IMR-90 (cell line): ENCODE measurements at places on chromosomes 4 and X. TPM values are rescaled to one million over a fixed set of nuclear protein-coding genes. Genes with fewer than 3 reads are reported as not detected.

- peak; percentile 71 for DNase-seq
Measured at GRCh38 chr4:150209140-150209829, 131.0 kb downstream of the DCLK2 start.

- DNase-seq = peak; percentile 94
Measured at GRCh38 chrX:3184176-3184930, 143.1 kb downstream of the ARSF start.

GRCh38 chr4:159495515-159496236, 392.8 kb downstream of the RAPGEF2 start:
- no peak for DNase-seq

DNA sequence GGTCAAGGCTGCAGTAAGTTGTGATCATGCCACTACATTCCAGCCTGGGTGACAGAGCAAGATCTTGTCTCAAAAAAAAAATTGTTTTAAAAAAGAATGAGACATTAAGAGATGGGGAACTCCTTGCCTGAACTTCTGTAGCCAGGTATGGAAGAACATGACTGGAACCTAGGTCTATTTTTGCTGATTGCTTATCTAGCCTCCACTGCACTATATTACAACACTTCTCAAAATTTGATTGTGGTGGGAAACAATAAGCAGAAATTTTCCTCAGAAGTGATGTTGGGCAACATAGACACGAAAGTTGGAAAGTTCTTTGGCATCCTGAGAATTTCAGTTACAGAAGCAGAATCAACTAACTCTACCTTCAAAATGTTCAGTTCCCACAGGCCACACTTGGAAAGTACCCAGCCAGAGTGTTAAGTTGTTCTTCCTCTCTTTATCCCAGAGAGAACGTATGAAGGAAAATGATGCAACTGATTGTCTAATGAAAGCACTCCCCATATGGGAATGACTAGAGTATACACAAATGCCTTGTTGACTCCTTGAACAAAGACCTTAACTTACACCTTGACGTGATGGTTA, 50.0 kb downstream of the LUZP4 start:
- peak; percentile 21 for DNase-seq

GRCh38 chr4:118279328-118279727, 73.5 kb downstream of the PRSS12 start:
- DNase-seq = no peak

DNA sequence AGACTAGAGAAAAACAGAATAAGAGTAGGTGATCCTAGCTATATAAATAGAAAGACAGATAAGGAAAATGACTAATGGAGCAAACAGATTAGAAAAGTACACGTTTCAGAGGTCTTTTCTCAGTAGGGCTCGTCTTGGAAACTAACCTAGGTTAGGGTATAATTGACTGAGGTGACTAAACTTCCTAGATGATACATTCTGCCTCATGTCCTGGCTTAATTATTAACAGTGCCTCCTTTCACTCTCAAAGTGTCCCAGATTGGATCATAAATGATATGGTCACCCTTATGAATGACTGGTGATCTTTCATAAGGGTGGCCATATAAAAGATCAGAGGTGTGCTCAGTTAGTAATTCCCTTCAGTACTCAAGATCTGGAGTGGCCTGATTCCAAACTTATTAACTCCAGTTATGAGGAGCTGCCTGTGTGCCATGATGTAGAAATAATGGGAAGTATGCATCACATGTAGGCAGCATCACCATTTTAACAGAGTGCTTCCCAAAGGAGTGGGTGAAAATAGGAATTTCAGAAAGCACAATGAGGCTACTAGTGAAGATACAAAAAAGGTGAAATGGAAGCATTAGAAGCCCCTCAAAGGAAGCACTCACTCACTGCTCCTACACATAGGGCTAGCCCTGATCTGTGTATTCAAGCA, 14.7 kb upstream of the GRIA3 start:
- DNase-seq = no peak

GRCh38 chr4:153434190-153434589, 32.0 kb upstream of the TMEM131L start:
- DNase-seq = no peak

GRCh38 chr4:533318-534100, 34.5 kb downstream of the PIGG start:
- DNase-seq = no peak

- DNase-seq = no peak
Measured at GRCh38 chr4:145928748-145929147, 9.9 kb downstream of the ZNF827 start.

DNA sequence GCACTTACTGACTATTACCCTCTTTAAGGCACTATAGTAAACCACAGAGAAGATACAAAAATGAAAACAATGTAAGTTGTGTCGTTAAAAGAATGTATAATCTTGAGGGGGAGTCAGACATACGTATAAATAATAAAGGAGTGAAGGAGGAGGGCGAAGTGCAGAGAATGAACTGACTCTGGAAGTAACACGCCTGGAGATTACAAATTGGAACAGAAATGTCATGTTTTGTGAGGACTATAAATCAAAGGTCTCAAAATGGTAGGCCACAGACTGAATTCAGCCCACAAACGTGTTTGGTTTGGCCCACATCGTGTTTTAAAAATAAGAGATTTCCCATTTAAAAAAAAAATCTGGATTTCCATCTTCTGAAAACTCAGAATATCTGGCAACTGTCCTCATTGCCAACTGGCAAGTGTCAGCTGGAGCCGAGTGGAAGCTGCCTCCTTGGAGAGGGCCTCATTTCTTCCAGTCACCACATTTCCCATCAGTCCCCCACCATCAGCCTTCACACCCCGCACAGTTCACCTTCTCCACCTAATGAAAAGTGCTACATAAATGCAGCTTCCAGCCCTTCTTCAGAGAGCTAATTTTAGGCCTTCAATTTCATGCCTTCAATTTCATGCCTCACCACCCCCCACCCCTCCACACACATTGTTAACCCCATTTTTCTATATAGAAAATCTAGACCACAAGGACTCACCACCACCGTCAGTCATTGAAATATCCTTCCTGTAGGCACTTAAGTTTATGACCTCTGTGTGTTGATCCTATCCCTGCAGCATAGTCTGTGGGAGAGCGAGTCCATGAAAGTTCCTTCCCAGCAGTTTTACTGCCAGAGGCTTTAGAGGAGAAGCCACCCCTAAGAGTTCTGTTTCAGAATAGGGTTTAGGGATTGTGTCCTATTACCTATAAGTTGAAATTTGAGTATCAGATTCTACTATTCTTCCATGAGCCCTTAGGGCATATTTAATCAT, 32.0 kb upstream of the COL25A1 start:
- DNase-seq = no peak

TLR6 gene
- total RNA-seq = 3.9 and 4.4 TPM in 2 replicates

TCEAL8 gene
- 31.5 and 91.4 TPM in 2 replicates for total RNA-seq

HSFX1 gene
- total RNA-seq = under 0.01 and 0.18 TPM in 2 replicates

DUX4 gene
- not detected in 2 replicates for total RNA-seq
